ENCODE measurements at places on chromosomes 5 and 9. TPM values are rescaled to one million over a fixed set of nuclear protein-coding genes. Genes with fewer than 3 reads are reported as not detected.

- no peak for DNase-seq
Observed at GRCh38 chr5:94856257-94856800, 237.9 kb downstream of the SLF1 start.

DNA sequence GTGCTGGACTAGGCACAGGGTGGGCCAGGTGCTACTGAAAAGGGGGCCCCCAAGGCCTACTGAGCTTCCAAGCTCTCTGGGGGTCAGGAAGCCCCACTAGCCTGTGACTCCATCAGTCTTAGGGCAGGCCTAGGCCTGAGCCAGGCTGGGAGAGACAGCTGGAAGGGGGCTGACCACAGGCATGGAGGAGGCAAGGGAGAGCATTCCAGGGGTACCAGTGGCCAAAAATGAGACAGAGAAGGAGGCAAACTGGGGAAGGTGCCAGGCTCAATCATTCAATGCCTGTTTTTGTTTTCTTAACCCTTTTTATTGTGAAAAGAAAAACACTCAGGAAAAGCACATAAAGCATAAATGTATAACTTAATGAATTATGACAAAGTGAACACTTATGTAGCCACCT, 26.2 kb upstream of the TCF7 start:
- no peak for DNase-seq

DNA sequence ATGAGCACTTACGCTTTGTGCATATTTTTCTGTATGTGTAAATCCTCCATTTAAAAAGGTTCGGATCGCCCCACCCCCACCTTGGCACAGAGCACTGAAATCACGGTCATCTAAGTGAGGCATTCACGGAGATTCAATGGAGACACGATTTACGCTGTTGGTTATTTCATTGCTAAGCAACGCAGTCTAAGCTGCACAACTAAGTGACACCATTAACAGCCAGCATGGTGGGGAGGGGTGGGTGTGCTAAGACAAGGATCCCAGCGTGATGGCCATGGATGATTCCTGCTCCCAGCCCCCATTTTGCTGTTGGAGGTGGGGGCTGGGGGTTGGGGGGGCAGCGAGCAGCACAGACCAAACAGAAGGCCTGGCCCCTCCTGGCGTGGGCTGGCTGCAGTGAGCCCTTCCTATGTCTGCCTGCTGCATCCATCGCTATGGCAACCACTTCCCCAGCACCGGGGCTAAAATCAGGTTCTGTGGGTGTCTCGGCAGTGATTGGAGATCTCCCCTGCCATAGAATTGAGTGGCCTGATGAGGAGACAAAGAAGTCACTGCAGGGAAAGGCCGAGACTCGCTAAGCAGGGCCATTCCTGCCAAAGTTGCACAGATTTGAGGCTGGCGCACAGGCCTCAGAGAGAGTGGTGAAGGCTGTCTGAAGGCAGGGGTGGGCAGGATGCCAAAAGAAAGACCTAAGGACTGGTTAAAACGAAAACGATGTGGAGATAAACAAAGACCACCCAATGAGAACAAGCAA, 14.3 kb upstream of the MARCHF6 start:
- no peak for DNase-seq

GRCh38 chr9:81071108-81071507, 618.2 kb downstream of the TLE1 start:
- peak; percentile 55 for DNase-seq

GRCh38 chr9:136089697-136090045, 5.4 kb downstream of the NACC2 start:
- DNase-seq = peak; percentile 46

- DNase-seq = peak; percentile 70
Observed at GRCh38 chr5:57779383-57780223, 297.0 kb upstream of the ACTBL2 start.

- no peak for DNase-seq
Observed at GRCh38 chr5:133257977-133258376, 206.2 kb downstream of the HSPA4 start.

The ISL1 gene
- total RNA-seq = 1.9 TPM

GRCh38 chr9:35656831-35657545, 831 bp downstream of the RMRP start:
- DNase-seq = no peak

- no peak for DNase-seq
Observed at GRCh38 chr9:94166976-94167346, 82.7 kb downstream of the PTPDC1 start.

- no peak for DNase-seq
Observed at GRCh38 chr9:113536483-113537228, 73.1 kb downstream of the RGS3 start.

- peak; percentile 91 for DNase-seq
Observed at GRCh38 chr5:130549884-130550561, 615.0 kb downstream of the HINT1 start.

DNA sequence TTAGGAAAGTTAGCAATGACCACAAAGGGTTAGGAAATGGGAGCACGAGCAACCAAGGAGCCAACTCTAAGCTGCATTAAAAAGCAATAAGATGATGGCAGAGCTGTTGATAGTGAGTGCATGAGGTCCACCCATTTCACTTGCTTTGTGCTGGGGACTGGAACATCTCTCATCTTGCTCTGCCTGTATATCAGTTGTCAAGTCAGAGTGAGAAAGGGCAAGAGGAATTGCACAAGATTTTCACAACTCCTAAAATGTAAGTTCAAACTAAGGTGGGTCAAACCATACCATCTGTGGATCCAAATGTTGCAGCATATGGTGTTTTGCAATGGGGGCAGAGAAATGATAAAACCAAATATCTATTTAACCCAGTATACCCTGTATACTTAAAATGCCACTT, 2.8 kb upstream of the ESM1 start:
- DNase-seq = no peak

DNA sequence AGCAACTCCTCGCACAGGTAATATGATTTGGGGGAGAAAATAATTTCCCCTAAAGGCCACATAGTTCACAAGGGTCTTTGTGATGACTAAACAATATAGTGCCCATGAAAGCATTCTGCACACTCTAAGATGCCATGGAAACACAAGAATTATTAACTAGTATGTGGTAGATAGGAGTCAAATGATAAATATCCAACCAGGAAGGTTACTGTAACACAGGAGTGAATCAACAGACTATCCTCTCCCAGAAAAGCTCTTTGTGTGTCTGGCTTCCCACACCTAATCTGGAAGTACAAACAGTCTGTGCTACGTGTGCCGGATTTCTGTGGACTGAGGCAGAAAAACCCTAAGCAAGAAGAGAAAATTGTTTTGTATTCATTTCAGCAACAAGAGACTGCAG, 70.0 kb downstream of the OTP start:
- DNase-seq = no peak

DNA sequence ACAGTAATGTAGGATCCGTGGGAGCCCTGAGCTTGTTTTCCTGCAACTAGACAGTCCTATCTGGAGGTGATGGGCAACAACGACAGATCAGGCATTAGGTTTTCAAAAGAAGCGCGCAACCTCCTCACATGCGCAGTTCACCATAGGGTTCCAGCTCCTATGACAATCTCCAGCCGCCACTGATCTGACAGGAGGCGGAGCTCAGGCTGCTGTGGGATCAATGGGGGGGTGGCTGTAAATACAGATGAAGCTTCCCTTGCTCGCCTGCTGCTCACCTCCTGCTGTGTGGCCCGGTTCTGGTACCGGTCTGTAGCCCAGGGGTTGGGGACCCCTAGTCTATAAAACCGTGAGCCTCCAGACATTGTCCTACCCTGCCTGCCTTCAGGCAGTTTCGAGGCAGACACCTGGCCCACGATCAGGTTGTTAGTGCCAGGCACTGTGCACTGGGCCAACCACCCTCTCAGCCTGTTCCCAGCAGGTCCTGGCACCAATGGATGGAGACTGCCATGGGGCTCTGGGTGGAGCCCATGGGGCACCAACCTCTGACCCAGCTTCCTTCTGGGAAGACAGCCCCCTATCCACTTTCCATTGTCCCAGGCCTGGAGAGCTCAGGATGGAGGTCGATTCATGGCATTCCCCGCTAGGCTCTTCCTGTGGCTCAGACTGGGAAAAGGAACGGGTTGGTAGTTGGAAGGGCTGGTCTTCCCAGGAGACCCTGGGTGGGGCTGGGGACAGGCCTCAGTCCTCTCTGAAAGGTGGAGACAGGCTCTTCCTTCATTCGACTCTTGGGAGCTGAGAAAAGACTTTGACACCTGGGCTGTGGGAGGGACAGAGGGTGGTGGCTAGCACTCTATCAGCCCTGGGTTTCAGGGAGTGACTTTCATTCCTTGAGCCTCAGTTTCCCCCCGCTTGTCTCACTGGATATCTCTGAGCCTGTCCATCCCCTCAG, 1.7 kb downstream of the ENDOG start:
- no peak for DNase-seq

GRCh38 chr5:133882389-133882695, 86.1 kb downstream of the C5orf15 start:
- DNase-seq = no peak

DNA sequence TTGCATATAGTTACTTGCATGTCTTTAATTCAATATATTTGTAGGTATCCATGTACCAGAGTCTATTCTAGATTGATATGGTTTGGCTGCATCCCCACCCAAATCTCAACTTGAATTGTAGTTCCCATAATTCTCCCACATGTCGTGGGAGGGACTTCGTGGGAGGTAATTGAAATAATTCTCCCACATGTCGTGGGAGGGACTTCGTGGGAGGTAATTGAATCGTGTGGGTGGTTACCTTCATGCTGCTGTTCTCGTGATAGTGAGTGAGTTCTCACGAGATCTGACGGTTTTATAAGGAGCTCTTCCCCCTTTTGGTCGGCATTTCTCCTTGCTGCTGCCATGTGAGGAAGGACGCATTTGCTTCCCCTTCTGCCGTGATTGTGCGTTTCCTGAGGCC, 16.5 kb downstream of the FBXL7 start:
- DNase-seq = no peak

- no peak for DNase-seq
Observed at GRCh38 chr9:101470021-101470420, 34.4 kb upstream of the ALDOB start.

DNA sequence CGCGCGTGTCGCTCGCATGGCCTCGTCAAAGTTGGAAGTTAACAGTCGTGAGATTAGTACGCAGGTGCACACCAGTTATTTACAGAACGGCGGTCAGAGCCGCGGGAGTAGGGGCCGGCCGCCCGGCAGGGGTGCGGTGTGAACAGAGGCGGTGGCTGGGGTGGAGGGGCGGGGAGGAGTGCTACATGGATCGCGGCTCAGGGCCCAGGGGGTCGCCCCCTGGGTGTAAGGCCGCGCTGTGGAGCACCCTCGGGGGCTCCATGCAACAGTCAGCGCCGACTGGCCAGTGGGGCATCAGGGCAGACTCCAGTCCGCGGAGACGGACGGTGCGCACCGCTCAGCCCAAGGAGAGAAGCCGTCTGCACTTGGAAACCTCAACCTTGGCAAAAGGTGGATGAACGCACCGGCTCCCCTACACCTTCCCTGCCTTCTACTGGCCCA, 60.3 kb downstream of the ZNF354C start:
- DNase-seq = no peak

DNA sequence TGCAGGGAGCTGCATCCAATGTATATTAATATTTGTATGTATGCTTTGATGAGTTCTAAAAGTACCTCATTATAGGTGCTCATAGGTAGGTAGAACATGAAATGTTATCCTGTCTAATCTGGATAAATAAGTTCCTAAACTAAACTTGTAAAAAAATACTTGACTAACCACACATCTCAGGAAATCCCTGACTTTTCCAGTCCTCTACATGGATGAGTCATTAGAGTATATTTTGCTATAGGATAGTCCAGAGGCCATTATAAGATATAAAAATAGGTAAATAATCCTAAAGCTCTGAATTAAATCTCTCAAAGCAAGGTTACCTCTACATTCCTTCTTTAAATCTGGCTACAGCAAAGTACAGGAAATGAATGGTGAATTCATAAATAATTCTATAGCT, 404.3 kb downstream of the RAB3C start:
- DNase-seq = peak; percentile 6

GRCh38 chr9:15271403-15271802, 35.6 kb downstream of the TTC39B start:
- DNase-seq = no peak

GRCh38 chr9:32218100-32218767, 166.2 kb upstream of the ACO1 start:
- DNase-seq = no peak

The GSN gene
- 75.8 TPM for total RNA-seq

GRCh38 chr9:8857068-8857925, 1057.7 kb upstream of the DMAC1 start:
- peak; percentile 20 for DNase-seq

DNA sequence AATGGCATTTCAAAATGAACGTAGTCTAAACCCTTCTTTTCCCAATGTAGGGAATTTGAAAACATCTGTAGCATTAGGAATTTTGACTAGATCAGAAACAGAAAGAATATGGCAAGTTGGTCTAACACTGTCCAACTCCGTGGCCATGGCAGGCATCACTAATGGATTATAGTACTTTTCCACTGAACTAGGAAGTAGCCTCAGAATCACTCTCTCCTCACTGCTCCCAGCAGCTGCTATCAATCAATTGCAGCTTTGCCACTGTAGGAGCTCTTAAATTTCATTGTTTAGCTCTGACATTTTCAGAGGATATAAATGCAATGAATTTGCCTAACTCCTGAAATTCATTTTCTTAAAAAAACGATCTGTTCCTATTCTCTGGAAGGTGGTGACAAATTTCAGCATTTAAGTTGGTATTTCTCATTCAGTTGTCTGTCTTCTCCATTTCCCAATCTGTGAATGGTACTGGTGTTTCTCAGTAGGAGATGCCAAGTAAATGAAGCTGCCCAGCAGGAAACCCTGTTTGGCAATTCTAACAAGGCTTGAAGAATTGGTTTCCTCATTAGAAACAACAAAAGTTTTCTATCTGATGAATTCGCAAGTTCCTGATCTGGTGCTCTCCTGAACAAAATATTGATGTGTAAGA, 64.7 kb downstream of the TLR4 start:
- DNase-seq = no peak

GRCh38 chr9:649128-650074, 192.1 kb upstream of the DMRT1 start:
- no peak for DNase-seq

GRCh38 chr5:60437308-60437707, 262.7 kb downstream of the DEPDC1B start:
- DNase-seq = no peak

The PCDHA2 gene
- not detected for total RNA-seq

- no peak for DNase-seq
Observed at GRCh38 chr5:132485641-132486317, 4.8 kb downstream of the IRF1 start.

GRCh38 chr9:127558581-127559246, 53.4 kb upstream of the STXBP1 start:
- DNase-seq = no peak

DNA sequence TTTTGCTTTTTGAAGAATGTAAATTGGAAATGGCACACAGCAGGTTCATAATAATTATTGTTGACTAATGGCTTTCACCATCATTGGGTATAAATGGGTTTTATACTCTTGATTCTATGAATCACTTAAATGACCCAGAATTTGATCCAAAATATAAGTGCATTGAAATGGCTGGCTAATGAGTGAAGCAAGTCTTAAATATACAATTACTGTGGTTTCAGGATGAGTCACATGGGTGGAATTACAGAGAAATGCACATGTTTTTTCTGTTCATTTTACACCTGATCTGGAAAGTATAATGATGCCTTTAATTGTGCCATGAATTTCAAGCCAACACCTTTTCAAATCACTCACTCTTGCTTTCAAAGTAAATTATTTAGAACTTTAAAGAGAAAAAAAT, 380.8 kb upstream of the CD180 start:
- peak; percentile 46 for DNase-seq

GRCh38 chr5:63029891-63030290, 451.3 kb downstream of the LRRC70 start:
- no peak for DNase-seq

Data from HT1080 (cell line).